Ascending aorta (tissue), 2 donors: ENCODE measurements at places on chromosomes 3 and 15. TPM values are rescaled to one million over a fixed set of nuclear protein-coding genes. Genes with fewer than 3 reads are reported as not detected.

Gene TM6SF1
- 6.3 TPM for total RNA-seq

Gene MRPL46
- 29.7 TPM for total RNA-seq

DNA sequence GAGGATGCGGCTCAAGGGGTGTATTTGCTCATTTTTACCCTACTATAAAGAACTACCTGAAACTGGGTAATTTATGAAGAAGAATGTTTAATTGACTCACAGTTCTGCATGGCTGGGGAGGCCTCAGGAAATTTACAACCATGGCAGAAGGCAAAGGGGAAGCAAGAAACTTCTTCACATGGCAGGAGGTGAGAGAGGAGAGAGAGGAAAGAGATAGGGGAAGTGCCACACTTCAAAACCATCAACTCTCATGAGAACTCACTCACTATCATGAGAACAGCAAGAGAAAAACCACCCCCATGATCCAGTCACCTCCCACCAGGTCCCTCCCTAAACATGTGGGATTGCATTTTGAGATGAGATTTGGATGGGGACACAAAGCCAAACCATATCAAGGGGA lies 192.7 kb downstream of the DIPK2A start:
- no peak for DNase-seq
- no peak overlapping the region for H3K4me3 ChIP-seq
- H3K4me1 ChIP-seq, result no peaks in the 10 kb centered on the region
- H3K36me3 ChIP-seq, result no peaks in the 10 kb centered on the region

DNA sequence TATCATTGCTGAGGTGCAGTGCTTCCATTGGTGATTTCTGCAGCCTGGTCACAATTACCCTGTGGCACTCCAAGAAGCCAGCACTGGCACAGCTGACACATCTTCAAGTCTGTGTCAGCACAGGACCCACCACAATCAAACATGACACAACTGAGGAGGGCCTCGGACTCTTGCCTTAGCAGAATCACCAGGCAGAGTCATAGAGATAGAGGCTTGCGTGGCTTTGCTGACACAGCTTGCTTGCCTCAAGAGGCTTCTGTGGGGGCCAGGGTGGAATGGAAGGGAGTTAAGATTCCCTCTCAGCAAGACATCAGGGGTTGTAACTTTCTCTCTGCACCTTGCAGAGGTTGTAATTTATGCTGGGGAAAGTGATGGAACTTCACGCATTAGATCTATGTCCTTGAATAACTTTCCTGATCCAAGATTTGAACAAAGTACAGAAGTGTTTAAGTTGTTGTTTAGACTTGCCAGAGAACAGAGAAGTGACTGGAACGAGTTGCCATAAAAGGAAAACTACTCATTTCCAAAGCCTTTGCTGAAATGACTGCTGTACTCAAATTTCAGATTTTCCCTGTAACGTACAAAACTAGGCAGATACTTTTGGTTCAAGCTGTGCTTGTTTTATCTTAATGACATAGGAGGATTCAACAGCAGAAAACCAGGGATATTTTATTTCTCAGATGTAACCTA lies 170.7 kb downstream of the DIPK2A start:
- H3K27me3 ChIP-seq, result no peaks in the 10 kb centered on the region
- no peak for DNase-seq
- H3K4me3 ChIP-seq, result no peak overlapping the region
- no peaks in the 10 kb centered on the region for H3K36me3 ChIP-seq
- H3K4me1 ChIP-seq, result no peaks in the 10 kb centered on the region
- peak overlapping the region; percentile 2 for H3K27ac ChIP-seq

- DNase-seq, result no peak
- H3K27ac ChIP-seq, result no peak overlapping the region
- H3K4me3 ChIP-seq, result no peak overlapping the region
- H3K27me3 ChIP-seq, result no peaks in the 10 kb centered on the region
- H3K4me1 ChIP-seq, result no peaks in the 10 kb centered on the region
These were observed 25.1 kb upstream of the ZKSCAN7 start for GRCh38 chr3:44529927-44530326.

GRCh38 chr3:61682671-61683548 lies 121.5 kb downstream of the PTPRG start:
- no peaks in the 10 kb centered on the region for H3K27me3 ChIP-seq
- no peak overlapping the region for H3K4me3 ChIP-seq
- no peaks in the 10 kb centered on the region for H3K36me3 ChIP-seq
- H3K27ac ChIP-seq, result peak overlapping the region; percentile 75

GRCh38 chr3:68306571-68306970 lies 625.8 kb downstream of the TAFA4 start:
- no peak for DNase-seq
- H3K4me1 ChIP-seq, result no peaks in the 10 kb centered on the region
- no peak overlapping the region for H3K27ac ChIP-seq
- H3K36me3 ChIP-seq, result no peaks in the 10 kb centered on the region
- no peak overlapping the region for H3K4me3 ChIP-seq

GRCh38 chr15:99956820-99957641 lies 223.8 kb upstream of the LYSMD4 start:
- H3K36me3 ChIP-seq, result no peaks in the 10 kb centered on the region
- DNase-seq, result no peak
- no peaks in the 10 kb centered on the region for H3K27me3 ChIP-seq
- H3K4me3 ChIP-seq, result no peak overlapping the region
- H3K27ac ChIP-seq, result no peak overlapping the region

- H3K27ac ChIP-seq, result no peak overlapping the region
- no peaks in the 10 kb centered on the region for H3K36me3 ChIP-seq
- no peaks in the 10 kb centered on the region for H3K4me1 ChIP-seq
- no peak overlapping the region for H3K4me3 ChIP-seq
- DNase-seq, result no peak
These were observed 20.2 kb downstream of the SEMA7A start for GRCh38 chr15:74413350-74414080.

- no peaks in the 10 kb centered on the region for H3K4me1 ChIP-seq
- H3K27me3 ChIP-seq, result no peaks in the 10 kb centered on the region
- DNase-seq, result no peak
- H3K4me3 ChIP-seq, result no peak overlapping the region
- no peak overlapping the region for H3K27ac ChIP-seq
These were observed 371.6 kb upstream of the ZNF385D start for GRCh38 chr3:22122567-22122966.
